ENCODE measurements at places on chromosomes 7 and 10. TPM values are rescaled to one million over a fixed set of nuclear protein-coding genes. Genes with fewer than 3 reads are reported as not detected.

Gene PANK1
- 5.9 TPM for total RNA-seq

Gene PKD2L1
- not detected for total RNA-seq

Gene PYROXD2
- 1.0 TPM for total RNA-seq

Gene RARRES2
- total RNA-seq: 1.8 TPM

Gene LIPF
- not detected for total RNA-seq

Gene LOXL4
- total RNA-seq: 0.04 TPM

Gene SLC18A2
- 0.45 TPM for total RNA-seq

Gene C10orf90
- total RNA-seq: not detected

Gene SPDYE2B
- total RNA-seq: not detected

Gene STOX1
- total RNA-seq: 0.42 TPM

Gene PRSS2
- total RNA-seq: 23.9 TPM

Gene RNF32
- 3.9 TPM for total RNA-seq

Gene SFTPA1
- 5.2 TPM for total RNA-seq

Gene TUBAL3
- 6.3 TPM for total RNA-seq

Gene RELN
- total RNA-seq: 25.1 TPM

Gene CCL24
- total RNA-seq: 0.45 TPM

Gene FAM25C
- not detected for total RNA-seq

Gene SLC26A5
- not detected for total RNA-seq

Gene KLF14
- total RNA-seq: not detected

Gene LRRC18
- not detected for total RNA-seq
